Stimulated activated naive CD4-positive, alpha-beta T cell (primary cell): ENCODE measurements at places on chromosomes 16 and 17.

DNA sequence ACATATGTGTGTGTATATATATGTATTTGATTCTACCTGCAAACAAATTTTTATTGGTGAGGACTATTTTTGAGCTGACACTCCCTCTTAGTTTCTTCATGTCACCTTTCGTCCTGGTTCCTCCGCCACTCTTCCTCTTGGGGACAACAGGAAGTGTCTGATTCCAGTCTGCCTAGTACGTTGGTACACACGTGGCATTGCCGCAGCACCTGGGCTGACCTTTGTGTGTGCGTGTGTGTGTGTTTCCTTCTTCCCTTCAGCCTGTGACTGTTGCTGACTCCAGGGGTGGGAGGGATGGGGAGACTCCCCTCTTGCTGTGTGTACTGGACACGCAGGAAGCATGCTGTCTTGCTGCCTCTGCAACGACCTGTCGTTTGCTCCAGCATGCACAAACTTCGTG lies 29.4 kb upstream of the CACNG5 start:
- DNase-seq, result no peak

GRCh38 chr17:75645501-75645888 lies 12.3 kb downstream of the SMIM5 start:
- DNase-seq, result no peak

DNA sequence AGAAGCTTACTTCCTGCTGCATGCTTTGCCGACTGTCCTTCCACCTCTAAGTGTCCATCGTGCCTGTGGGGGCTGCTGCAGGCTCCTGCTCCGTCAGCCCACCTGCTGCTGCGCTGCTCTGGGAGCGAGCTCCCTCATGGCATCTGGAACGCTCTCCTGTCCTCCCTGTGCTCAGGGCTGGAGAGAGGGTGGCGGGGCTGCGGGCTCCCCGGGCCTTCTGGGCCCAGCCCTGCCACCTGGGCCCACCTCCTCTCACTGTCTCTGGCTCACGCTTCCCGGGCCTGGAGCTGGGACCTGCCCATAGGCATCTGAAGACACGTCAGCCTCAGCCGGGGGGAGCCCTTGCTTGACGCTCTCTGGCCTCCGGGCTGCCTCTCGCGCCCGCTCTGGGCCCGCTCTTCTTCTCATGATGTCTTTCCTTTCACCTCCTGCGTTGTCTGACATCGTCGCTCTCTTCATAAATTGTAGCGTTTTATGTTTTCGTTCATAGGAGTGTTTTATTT lies 27.0 kb downstream of the NME3 start:
- DNase-seq, result no peak

GRCh38 chr16:30783280-30784109 lies 3.5 kb downstream of the ZNF629 start:
- DNase-seq, result no peak

GRCh38 chr17:1095090-1095852 lies 84.5 kb downstream of the ABR start:
- DNase-seq, result no peak
